Spleen (tissue), 13 donors: ENCODE measurements at places on chromosomes 7 and 10. TPM values are rescaled to one million over a fixed set of nuclear protein-coding genes. Genes with fewer than 3 reads are reported as not detected.

DNA sequence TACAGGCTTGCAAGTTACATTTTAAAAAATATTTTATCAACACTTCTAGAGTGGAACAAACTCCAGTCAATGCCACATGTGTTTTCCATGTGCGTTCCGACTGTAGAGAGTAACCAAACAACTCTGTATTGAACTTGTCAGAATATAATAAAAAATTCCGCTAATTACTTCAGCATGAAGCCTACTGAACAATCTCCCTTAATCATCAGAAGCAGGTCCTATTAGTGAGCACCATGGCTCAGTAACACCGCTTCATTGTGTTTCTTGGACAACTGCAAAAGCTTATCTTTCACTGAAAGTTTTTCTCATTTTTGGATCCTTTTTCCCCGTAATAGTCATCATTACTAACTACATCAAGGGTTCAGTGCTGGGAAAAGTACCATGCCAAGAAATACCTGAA lies 117.0 kb downstream of the MKX start:
- DNase-seq = no peak

The TBL2 gene
- polyA plus RNA-seq = 8.1 TPM

- peak; percentile 64 for DNase-seq
Measured at GRCh38 chr10:132685921-132686680, 99.8 kb downstream of the NKX6-2 start.

The ABCF2 gene
- 9.2 TPM for polyA plus RNA-seq

DNA sequence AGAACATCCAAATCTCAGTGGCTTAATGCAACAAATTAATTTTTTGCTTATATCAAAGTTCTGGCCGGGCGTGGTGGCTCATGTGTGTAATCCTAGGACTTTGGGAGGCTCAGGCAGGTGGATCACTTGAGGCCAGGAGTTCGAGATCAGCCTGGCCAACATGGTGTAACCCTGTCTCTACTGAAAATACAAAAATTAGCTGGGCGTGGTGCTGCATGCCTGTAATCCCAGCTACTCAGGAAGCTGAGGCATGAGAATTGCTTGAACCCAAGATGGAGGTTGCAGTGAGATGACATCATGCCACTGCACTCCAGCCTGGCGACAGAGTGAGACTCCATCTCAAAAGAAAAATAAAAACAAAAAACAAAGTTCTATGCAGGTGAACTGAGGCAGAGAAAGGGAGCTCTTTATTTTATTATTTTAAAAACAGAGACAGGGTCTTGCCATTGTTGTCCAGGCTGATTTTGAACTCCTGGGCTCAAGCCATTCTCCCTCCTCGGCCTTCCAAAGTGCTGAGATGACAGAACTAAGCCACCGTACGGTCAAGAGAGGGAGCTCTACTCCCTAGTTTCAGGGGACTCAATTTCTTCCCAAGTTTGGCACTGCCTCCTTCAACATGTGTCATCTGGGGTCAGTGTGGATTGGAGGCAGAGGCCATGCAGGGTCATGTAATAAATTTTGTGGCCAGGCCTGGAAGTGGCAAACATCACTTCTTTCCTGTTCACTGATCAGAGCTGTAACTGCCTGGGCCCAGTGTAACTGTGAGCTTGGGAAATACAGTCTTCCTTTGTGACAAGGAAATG lies 2.4 kb downstream of the ADCK2 start:
- peak; percentile 30 for DNase-seq

DNA sequence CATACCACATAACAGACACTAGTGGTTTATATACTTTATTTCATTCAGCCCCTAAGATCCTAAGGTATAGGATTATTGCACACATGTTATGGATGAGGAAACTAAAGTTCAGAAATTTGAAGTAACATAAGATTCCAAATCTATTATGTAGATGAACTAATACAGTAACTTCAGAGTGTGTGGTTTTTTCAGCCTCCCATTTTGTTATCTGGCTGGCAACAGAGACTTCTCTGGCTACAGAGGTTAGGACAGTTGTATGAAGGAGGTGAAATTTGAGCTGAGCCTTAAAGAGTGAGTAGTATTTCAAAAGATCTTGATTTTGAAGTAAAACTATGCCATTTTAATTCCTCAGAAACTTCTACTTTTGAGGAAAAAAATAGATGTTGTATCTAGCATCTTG lies 125.4 kb downstream of the MAPK8 start:
- no peak for DNase-seq

DNA sequence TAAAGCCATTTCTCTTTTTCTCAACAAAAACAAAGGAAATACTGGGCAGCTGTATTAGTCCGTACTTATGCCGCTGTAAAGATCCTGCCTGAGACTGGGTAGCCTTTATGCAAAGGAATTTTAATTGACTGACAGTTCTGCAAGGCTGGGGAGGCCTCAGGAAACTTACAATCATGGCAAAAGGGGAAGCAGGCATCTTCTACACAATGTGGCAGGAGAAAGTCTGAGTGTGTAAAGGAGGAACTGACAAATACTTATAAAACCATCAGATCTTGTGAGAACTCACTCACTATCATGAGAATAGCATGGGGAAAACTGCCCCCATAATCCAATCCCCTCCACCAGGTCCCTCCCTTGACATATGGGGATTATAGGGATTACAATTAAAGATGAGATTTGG lies 264.3 kb downstream of the SEMA3A start:
- DNase-seq = no peak

The GHRHR gene
- polyA plus RNA-seq = not detected

DNA sequence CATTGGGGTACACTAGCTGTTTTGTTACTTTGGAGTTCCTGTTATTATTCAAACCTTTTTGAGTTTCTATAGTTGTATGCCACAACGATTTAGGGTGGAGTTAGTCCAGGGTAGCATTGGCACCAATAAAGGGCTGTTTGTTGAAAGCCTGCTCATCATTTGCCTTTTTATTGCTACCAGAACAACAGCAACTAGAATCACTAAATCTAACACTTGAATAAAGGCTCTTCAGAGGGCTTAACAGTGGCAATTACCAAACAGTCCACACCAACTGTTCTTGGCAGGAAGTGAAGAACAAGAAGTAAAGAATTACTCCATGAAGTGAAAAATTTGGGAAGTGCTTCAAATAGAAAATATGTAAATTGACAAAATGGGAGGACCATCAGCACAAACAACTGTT lies 621.4 kb downstream of the PHTF2 start:
- DNase-seq = no peak

- DNase-seq = no peak
Measured at GRCh38 chr10:74293686-74294371, 142.8 kb downstream of the ADK start.

GRCh38 chr7:129489491-129489890 lies 12.8 kb upstream of the SMKR1 start:
- DNase-seq = no peak

DNA sequence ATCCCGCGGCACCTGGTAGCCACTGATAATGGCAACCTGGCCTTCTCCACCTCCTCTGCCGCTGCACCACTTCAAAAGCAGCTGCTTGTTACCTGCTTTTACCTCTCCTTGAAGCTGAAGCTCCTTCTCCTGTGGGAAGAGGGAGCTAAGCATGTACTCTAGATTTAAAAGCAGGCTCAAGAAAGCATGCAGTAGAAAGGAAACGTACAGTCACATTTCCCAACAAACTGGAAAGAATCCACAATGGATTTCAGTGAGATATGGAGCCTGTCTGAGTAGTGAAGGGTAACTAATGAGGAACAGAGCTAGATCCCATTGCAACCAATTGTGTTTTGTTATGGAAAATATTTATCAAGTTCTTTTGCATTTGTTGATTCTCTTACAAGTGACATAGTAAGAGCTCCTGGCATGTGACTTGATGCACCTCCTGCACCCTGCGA lies 457.4 kb upstream of the GALNT17 start:
- DNase-seq = no peak

The OR2A7 gene
- 0.12 TPM for polyA plus RNA-seq

DNA sequence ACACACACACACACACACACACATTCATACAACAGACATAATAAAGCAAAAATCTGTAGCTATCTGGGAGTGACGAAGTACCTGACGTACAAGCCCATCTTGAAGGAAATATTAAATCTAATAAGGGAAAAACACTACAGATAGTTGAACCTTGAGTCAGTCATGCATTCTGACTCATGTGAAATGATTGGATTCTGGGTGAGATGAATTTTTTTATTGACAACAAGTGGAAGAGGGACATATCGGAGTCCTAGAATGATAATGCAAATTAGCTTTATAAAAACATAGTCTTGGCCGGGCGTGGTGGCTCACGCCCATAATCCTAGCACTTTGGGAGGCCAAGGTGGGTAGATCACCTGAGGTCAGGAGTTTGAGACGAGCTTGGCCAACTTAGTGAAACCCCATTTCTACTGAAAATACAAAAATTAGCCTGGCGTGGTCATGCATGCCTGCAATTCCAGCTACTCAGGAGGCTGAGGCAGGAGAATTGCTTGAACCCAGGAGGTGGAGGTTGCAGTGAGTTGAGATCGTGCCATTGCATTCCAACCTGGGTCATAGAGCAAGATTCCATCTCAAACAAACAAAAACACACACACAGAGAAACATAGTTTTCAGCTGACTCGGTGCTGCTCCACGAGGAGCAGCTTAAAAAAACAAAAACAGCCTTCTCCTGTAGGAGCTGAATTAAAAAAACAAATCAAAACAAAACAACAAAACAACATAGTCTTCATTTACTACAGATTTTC lies 154.4 kb upstream of the MKLN1 start:
- DNase-seq = no peak

DNA sequence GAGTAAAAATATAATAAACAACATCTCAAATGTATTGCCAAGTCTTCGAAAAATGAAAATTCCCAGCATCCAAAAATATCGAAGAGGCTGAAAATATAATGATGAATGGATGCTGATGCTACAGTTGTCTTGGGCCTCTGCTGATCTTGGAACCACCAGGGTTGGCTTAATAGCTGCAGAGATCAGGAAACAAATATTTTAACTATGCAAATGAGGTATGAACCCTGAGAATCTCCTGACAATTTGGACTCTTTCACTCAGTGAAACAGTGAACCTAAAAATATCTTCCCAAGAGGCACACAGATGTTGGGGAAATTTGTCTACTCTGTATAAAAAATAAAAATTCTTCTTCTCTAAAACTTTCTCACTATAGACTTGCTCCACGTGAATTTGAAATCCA lies 97.7 kb upstream of the EGFR start:
- DNase-seq = no peak
